ENCODE measurements at places on chromosomes 2 and 18.

DNA sequence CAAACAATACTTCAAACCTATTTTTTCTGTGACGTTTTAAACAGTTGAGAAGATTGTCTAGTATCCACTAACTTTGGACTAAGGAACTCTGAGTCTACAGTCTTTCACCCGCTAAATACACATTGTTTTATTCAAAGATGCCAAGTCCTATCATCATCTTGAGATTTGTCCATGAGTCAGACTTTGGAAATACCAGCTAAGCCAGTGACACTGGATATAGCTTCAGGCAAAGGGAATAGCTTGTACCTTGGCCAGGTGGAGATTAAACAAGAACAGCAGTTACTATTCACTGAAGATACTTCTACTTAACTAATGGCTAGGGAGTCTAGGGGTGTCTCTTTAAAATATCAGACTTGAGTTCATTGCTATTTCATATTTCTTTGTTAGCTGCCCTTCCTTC lies 137.5 kb downstream of the COMMD1 start:
- peak; percentile 14 for DNase-seq

DNA sequence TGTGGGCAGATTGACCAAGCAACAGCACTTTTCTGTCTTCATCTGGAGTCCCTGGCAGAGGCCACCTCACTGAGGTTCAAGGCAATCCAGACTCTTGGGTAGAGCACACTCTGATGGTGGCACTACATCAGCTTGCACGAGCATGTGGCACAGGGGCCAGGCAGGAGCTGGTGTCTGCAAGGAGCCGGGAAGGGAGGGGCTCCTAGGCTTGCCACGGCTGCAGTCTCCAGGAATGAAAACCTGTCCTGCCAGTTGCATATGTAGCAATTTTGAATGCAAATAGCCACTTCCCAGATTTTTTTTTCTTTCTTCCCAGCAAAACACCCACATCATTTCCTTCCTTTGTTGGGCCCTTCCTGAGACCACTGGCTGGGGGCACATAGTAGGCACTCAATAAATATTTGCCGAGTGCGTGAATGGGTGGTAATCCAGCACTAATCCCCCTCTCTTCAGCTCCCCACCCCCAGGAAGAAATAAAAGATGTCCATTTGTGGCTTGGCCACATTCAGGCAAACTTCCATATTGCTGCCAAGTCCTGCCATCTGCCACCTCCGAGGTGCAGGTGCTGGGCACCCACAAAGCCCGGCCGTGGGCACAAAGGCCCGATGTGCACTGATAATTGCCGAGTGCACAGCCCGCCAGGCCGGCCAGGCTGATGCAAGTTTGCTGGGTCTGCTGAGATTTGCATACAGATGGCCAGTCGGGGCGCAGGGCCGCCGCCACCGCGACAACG lies 72.4 kb downstream of the MYCN start:
- DNase-seq, result no peak

DNA sequence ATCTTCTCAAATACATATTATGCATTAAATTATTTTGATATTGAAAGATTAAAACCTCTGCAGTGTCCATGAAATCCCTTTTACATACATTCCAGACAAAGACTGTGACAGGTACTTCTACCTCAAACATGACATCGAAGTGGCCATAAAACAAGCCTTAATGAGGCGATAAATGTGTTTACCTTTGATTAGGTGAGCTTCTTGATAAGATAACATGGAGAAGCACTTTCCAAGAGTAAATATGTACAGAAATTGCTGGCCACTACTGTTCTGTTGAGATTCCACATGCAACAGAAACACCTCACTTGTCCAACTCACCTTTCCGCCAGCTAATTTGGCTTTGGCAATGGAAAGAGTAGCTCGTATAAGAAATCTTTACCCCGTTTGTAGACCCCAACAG lies 55.2 kb downstream of the ZEB2 start:
- DNase-seq, result no peak

GRCh38 chr2:206556357-206556949 lies 85.8 kb upstream of the FAM237A start:
- peak; percentile 64 for DNase-seq

GRCh38 chr2:12177455-12178288 lies 431.2 kb downstream of the LPIN1 start:
- no peak for DNase-seq

DNA sequence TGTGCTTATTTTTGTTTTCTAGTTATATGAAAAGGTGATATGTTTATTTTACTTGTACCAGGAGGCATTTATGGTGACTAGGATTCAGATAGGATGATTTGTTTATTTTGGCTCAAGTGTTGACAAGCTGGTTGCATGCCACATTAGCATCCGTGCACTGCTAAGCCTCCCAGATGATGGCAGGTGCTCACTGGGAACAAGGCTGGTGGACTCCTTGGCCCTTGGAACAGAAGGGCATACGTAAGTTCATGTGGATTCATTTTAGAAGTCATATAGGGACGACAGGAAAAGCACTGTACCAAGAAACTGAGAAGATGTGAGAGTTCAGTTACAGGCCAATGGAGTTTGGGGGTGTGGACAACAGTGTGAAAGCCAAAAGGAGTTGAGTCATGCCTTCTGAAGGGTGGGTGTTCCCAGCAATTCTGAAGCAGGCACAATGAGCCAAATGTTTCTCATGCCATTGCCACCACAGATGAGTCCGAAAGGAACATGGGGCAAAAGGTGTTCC lies 166.2 kb downstream of the PHLPP1 start:
- peak; percentile 94 for DNase-seq

DNA sequence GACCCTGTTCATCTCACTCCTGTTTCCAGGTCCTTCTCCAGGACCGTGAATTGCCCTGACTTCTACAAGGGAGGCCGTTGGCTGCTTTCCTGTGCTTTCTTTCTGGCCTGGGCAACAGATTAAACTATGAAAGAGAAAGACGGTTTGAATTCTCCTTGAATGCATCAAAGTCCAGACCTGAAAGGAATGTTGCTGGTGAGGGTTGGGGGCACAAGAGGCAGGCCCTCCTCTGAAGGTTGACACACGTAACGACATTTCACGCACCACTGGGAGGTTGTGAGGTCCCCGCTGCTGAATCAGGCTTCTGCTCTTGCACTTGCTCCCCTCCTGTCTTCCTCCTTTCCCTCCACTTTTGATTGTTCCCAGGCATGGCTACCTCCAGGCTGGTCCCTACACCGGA lies 141.9 kb downstream of the CYRIA start:
- DNase-seq, result no peak

DNA sequence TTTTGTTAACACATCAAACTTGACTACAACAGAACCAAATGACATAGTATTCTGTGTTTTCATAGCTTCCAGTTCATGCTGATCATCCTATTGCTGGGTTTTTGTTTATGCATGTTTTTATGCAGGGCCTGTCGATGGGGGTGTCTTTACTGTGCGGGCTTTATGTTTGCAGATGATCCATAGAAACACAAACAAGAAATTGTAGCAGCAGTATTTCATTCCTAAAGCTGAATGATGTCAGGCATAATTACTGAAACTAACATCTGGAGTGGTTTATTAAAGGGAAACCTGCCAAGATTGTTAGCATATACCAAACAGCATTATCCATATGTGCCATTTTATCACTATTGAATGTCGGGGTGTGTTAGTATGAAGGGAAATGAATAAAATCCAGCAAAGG lies 129.7 kb downstream of the PTPRM start:
- DNase-seq, result no peak

GRCh38 chr2:195509551-195509950 lies 147.5 kb upstream of the SLC39A10 start:
- no peak for DNase-seq

DNA sequence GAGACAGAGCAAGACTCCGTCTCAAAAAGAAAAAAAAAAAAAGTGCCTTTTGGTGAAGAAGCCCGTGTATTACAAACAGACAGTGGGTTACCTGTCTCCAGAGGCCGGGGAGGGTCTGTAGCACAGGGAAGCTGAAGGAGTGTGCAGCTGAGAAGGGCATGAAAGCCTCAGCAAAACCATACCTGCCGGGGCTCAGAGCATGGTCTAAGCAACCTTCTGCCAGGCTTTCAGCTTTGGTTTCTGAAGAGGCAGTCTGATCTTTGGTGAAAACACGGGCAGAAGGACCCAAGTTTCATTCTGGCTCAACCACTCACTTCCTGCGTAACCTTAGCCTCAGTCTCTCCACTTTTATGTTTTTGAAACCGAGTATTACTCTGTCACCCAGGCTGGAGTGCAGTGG lies 21.5 kb downstream of the SH2D6 start:
- no peak for DNase-seq

DNA sequence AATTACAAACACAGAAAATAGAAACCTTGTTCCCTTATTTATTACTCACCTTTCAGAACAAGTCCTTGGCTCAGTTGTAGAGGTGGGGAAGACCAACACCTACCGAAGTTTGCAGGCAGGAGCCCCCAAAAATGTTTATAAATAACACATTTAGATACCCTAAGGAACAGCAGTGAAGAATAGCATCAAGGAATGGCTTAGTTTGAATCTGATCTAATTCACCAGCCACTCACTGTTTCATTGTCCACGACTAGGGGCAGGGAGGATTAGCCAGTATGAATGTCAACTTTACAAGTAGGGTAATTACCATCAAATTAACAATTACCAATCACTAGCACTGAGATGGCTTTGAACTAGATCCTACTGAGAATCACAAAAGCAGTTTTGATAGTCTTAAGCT lies 65.4 kb downstream of the PRPF40A start:
- no peak for DNase-seq

- no peak for DNase-seq
Measured at GRCh38 chr2:101150306-101151145, 656 bp downstream of the TBC1D8 start.

DNA sequence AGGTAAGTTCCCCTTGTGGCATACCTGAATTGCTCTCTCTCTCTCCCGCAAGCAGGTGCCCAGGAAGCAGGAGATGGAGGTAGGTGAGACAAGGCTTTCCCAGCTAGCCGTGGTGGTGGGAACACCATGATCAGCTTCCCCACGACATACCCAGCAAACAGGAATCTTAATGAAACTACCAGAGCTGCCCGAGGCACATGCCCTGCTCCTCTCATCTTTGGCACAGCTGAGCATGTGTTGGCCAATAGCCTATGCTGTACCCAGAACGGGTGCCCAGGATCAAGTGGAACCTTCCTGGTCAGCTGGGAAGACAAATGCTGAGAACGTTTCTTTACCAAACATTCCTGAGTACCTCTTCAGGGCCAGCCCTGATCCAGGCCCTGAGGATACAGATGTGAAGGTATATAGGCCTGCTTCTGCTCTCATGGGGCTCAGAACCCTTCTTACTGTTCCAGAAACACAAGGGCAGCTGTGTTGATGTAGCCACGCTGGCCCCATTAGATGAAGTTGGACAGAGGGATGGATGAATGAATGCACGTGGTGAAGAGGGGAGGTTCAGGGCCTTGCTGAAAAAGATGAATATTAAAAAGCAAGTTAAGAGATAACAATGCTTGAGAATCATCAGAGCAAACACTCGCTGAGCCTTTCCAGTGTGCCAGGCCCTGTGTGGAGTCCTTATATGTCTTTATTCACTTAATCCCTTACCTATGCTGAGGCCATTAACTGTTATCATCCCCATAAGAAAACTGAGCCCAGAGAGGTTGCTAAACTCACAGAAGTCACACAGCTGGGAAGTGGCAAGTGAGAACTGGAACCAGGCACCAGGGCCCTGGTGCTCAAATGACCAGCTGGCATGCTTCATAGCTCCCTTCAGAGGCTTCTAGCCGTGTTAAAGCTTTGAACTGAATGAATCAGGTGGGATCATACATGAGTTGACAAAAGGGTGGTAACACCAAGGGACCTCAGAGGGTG lies 68.8 kb upstream of the TMEM247 start:
- no peak for DNase-seq

DNA sequence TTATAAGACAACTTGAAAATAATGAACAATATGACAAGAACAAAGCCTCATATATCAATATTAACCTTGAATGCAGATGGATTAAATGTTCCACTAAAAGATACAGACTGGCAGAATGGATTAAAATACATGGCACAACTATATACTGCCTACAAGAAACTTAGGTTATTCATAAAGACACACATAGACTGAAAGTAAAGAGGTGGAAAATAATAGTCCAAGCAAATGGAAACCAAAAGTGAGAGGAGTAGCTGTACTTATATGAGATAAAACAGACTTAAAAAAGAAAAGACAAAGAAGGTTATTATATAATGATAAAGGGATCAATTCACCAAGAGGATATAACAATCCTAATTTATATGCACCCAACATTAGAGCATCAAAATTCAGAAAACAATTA lies 18.2 kb downstream of the LMAN1 start:
- no peak for DNase-seq

- DNase-seq, result no peak
Measured at GRCh38 chr2:10573709-10574108, 116.1 kb downstream of the NOL10 start.

DNA sequence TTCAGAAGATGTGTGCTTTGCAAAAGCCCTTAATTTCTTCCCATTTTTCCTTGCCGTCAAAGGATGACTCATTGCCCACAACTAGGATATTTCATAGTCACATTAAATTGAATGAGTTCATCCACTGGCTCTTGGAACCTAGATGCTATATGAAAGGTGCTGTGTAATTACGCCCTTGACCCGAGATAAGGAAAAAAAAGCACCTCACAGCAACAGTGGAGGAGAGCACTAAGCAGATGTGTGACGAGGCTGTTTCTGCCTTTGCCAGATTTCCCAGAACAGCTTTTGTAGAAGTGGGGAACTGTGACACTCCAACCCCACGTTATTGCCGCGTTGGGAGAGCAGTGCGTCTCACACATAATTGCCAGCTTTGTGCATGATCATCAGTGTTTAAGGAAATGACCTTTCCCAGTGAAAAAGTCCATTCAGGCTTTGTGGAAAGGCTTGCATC lies 33.3 kb upstream of the TMEM87B start:
- no peak for DNase-seq

GRCh38 chr2:99725820-99726219 lies 236.0 kb upstream of the REV1 start:
- no peak for DNase-seq

Data from cardiac fibroblast (primary cell).